ENCODE measurements at places on chromosomes 12 and 14. TPM values are rescaled to one million over a fixed set of nuclear protein-coding genes. Genes with fewer than 3 reads are reported as not detected.

Gene CNTN1
- not detected for total RNA-seq

Gene UTP20
- 33.5 TPM for total RNA-seq

Gene SRRM4
- not detected for total RNA-seq

DNA sequence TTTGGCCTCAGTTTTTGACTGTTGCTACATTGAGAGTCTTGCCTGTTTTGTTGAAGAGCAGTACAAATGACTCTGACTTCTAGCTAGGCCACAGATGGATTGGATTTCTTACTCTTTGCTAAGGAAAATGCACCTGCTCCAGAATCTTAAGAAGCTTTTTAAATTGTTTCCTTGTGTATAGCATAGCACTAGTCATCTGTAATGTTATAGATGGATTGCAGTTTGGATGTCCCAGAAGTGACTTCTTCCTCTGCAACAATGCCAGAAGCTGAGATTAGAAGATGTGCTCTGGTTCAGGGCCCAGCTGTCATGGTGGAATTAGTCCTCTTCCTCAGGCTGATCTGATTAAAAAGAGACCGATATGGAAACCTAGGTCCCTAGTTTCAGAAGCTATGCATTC lies 67.9 kb downstream of the DAAM1 start:
- peaks cover 5% of the 10 kb centered on the region for H3K4me1 ChIP-seq
- no peaks in the 10 kb centered on the region for H3K36me3 ChIP-seq
- no peak for DNase-seq
- H3K27ac ChIP-seq = no peak overlapping the region

DNA sequence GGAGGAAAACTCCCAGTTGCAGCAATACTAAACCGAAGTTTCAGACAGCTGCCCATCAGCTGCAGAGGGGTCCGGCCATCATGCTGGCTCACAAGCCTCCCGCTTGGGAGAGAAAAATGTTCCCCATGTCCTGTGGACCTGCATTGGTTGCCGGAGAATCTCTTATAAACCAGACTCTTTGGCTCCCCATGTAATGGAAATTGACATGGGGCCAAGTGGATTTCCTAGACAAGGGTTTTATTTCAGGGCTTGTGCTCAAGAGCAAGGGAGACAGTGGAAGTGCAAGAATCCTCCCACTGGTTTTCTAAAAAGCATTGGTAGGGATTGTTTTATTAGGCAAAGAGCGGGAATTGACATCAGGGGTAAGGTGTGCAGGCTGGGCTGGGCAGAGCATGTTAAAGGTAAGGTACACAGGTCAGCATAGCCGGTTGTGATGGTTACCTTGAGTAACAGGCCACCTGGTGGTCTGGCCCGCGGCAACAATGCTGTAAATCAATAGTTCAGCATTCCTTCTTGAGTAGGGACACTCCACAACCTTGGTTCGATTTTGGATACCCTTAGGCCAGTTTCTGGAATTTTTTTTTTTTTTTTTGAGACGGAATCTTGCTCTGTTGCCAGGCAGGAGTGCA lies 135.4 kb downstream of the UNC79 start:
- no peak for DNase-seq
- no peaks in the 10 kb centered on the region for H3K36me3 ChIP-seq
- H3K4me1 ChIP-seq = no peaks in the 10 kb centered on the region
- no peaks in the 10 kb centered on the region for H3K27me3 ChIP-seq
- H3K27ac ChIP-seq = no peak overlapping the region

All from Panc1 (cell line).